ENCODE measurements at places on chromosomes 7 and 10.

DNA sequence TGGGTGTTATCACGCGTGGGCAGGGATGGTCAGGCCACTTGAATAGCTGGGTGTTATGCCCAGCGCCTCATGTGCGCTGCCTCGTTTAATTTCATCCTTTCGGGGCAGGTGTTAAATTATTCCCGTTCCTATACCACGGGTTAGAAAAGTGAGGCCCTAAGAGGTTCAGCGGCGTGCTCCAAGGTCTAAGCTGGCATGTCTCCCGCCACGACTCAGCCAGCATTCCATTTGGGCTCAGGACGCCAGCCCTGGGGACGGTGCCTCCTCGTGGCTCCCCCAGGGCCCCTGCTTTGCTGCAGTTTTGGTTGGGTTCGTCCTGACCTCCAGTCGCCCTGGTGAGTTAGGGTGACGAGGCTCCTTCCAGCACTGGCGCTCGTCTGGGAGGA lies 124.5 kb downstream of the TRRAP start:
- DNase-seq = no peak

GRCh38 chr7:7883394-7883793 lies 85.2 kb upstream of the GLCCI1 start:
- no peak for DNase-seq

- DNase-seq = no peak
Observed at GRCh38 chr10:76879116-76879913, 758.3 kb downstream of the KCNMA1 start.

- DNase-seq = no peak
Observed at GRCh38 chr10:119350502-119351097, 143.2 kb downstream of the GRK5 start.

DNA sequence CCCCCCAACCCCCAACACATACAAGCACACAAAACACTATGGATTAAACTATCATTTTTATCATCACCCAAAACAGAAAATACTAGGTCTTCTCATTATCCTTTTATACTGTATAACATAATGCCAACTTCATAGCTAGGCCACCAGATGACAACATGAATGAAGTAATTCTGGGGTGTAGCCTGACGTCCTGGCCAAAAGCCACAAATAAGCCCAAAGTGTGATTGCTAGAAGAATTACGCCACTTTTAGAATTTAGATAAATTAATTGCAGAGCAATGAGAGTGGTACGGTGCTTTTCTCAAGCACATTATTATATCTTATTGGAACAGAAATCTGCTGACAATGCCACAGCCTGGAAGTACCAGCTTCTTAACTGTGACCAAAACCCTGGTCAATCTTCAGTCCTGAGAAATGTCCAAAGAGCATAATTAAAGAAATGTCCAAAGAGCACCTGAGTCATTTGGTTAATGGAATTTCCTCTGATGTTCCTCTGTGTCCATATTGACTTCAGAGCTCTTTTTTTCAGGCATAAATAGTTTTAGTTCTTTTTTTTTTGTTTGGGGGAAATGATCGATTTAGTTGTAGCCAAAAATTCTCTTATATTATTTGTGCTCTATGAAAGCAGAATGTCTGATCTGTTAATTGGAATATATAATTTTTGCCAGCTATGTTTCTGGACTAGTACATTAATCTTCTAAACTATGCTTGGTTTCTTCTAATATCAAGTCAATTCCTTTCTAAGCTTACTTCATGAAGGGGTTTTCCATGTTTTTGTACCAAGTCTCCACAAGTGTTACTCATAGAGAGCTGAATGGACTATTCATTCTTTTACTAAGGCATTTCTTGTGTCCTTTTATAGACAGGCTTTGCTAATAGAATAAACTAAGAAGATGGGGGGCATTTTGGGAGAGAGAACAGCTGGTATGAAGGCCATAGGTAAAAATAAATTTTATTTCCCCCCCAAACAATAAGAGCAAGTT lies 233.4 kb upstream of the SLC26A5 start:
- no peak for DNase-seq

GRCh38 chr7:99016196-99016595 lies 127.7 kb downstream of the SMURF1 start:
- no peak for DNase-seq

DNA sequence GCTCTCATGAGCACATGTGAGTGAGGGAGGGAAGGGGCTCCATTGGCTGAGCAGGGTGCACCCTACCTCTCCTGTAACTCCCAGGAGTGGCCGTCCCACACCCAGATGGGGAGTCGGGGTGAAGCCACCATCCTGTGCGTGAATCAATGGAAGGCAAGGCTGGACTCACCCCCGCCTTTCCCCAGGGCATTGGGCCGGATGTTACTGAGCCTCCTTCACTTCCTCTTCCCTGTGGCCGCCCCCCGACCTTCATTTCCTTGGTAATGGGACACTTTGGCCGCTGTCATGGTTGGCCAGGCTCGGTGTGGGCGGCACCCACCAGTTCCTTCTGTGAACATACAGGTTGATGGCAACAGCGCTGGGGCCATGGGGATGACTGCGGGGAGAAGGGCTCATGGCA lies 209.0 kb downstream of the MGMT start:
- no peak for DNase-seq

- DNase-seq = no peak
Observed at GRCh38 chr7:24659505-24659904, 86.3 kb downstream of the PALS2 start.

DNA sequence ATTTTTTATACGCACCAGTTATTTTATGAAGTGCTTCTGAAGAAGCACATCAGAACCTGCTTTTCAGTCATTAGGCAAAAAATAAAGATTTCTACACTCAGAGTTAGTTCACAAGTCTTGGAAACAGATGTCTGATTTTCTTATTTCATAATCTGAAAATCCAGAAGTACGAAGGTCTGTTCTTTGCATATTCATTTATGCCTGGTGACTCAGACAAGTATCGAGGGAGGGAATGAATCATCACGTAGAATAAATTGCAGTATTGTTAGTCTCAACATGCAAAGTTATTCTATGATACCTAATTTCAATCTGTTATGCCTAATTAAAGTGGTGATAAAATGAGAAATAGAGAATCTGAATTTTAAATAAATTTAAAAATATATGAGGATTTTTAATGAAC lies 113.6 kb upstream of the SEM1 start:
- DNase-seq = no peak

- DNase-seq = no peak
Observed at GRCh38 chr10:129950676-129951075, 13.4 kb downstream of the EBF3 start.

GRCh38 chr10:70509757-70510147 lies 31.2 kb downstream of the PALD1 start:
- DNase-seq = no peak

DNA sequence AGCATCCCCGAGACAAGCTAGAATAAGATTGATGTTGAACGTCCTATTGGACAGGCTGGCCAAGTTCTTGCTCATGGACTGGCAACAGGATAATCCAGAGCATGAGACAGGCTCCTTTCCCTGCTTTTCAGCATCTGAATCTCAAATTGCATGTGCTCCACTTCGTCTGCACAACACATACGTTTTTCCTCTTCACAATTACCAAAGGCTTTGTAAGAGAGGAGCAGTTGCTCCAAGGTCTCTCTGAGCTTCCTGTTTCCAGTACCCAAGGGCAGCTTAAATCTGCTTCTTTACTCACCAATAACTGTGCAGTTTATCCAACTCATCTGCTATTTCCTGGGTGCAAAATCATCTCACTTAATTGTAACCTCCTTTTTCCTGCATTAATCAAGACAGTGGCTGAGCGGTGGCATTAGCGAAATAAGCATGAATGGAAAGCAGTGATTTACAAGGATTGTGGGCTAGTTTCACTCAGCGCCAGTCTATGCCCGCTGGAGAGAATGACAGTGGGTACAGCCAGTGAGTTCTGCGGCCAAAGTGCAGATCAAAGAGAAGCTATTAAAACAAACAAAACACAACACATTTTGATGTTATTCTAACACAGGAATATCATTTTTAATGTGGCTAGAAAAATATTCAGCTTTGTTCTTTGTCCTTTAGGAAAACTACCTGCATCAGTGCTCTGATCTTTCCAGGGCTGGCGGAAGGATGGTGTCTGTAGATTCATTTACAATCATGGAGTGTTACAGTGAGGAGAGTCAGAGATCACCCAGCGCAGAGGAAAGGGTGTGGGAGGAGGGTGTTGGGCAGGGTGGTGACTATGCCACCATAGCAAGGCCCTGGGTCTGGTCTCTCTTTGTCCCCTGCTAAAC lies 79.8 kb downstream of the CHN2 start:
- no peak for DNase-seq

GRCh38 chr7:104275900-104276299 lies 52.5 kb upstream of the LHFPL3 start:
- no peak for DNase-seq

- DNase-seq = no peak
Observed at GRCh38 chr7:115869190-115869589, 161.4 kb downstream of the TFEC start.

DNA sequence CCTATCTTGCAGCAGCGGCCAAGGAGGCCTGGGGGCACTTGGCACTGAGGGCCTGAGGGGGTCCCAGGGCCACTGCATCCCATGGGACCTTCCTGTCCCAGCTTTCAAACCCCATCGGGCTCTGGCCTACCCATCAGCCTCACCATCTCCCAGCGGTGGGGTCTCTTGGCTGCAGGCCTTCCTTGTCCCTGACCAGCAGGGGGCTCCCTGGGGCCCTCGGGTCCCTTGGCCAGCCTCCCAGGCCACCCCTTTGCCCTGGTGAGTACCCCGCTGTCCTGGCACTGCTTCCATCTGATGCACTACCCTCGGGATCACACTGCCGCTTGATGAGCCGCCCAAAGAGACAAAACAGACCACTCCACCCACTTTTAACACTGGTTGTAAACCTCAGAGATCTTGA lies 43.5 kb downstream of the YKT6 start:
- DNase-seq = no peak
